ENCODE measurements at places on chromosomes 16 and 17. TPM values are rescaled to one million over a fixed set of nuclear protein-coding genes. Genes with fewer than 3 reads are reported as not detected.

SLC47A1 gene
- total RNA-seq = 67.5 TPM

MPO gene
- total RNA-seq = not detected

GRCh38 chr17:42180411-42180921 lies 476 bp downstream of the KCNH4 start:
- H3K36me3 ChIP-seq = no peaks in the 10 kb centered on the region
- no peak for DNase-seq
- peaks cover 18% of the 10 kb centered on the region for H3K27me3 ChIP-seq
- no peak overlapping the region for H3K27ac ChIP-seq
- peak overlapping the region; percentile 66 for H3K4me3 ChIP-seq

- H3K4me1 ChIP-seq = peaks cover 95% of the 10 kb centered on the region
- H3K36me3 ChIP-seq = no peaks in the 10 kb centered on the region
- no peak overlapping the region for H3K4me3 ChIP-seq
- DNase-seq = peak; percentile 92
Measured at GRCh38 chr17:57372156-57372555, 115.8 kb downstream of the MSI2 start.

DNA sequence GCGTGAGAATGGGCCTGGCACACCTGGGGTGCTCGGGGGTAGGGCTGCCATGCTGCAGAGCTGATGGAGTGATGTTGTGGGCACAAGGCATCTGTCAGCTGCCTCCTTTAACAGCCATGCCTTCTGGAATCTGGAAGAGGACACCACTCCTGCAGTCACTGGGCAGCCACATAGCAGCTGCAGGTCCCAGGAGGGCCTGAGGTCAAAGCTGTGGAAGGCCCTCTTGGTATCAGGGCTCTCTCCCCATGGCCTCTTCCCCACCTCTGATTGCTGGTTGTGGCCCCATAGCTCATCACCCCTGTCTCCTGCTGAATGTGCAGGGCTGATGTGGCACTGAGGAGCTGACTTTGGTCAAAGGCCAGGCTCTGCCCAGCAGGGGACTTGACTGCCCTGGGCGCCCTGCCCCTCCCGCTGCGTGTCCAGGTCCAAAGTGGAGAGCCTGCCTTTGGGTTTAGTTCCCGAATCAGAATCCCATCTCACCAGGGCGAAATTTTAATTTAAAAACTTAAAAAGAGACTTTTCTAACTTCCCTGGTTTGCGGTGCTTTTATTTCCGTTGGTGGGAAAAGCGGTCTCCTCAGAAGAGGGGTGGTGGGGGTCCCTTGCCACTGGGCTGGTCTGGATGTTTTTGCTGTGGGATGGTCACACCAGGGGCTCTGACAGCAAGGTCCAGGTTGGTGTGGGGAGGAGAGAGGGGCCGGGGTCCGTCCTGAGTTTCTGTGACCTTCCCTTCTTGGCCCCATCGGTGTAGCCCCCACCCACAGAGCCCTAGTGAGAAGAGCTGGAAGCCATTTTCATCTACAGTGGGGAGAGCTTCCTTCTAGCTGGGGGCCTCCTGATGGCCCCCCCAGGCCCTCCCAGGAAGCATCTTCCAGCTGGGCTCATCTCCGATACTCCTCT lies 5.9 kb downstream of the UBALD2 start:
- DNase-seq = no peak
- H3K36me3 ChIP-seq = peaks cover 8% of the 10 kb centered on the region
- no peaks in the 10 kb centered on the region for H3K27me3 ChIP-seq
- no peak overlapping the region for H3K4me3 ChIP-seq
- no peak overlapping the region for H3K27ac ChIP-seq

DNA sequence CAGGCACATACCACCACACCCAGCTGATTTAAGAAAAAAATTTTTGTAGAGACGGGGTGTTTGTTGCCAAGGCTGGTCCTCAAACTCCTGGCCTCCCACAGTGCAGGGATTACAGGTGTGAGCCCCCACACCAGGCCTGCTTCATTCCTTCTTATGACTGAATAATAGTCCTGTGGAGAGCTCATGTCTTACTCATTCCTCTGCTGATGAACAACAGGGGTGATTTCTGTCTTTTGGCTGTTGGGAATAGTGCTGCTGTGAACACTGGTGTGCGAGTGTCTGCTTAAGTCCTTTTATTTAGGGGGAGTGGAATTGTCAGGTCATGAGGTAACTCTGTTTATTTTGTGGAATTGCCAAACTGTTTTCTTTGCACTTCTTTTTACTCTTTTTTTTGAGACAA lies 2.7 kb upstream of the CTRB1 start:
- H3K27ac ChIP-seq = no peak overlapping the region
- no peak for DNase-seq
- no peak overlapping the region for H3K4me3 ChIP-seq
- H3K36me3 ChIP-seq = no peaks in the 10 kb centered on the region
- peaks cover 10% of the 10 kb centered on the region for H3K27me3 ChIP-seq
